ENCODE measurements at places on chromosomes 4 and X. TPM values are rescaled to one million over a fixed set of nuclear protein-coding genes. Genes with fewer than 3 reads are reported as not detected.

ATP1B4 gene
- not detected for total RNA-seq

ZBTB33 gene
- total RNA-seq = 11.1 TPM

STBD1 gene
- 13.0 TPM for total RNA-seq

LDB2 gene
- not detected for total RNA-seq

FGFR3 gene
- 1.8 TPM for total RNA-seq

ADH1A gene
- total RNA-seq = not detected

PABPC1L2B gene
- total RNA-seq = not detected

SHISA3 gene
- not detected for total RNA-seq

SERTM2 gene
- total RNA-seq = not detected

TASL gene
- total RNA-seq = not detected

ZXDA gene
- total RNA-seq = 1.8 TPM

CABS1 gene
- not detected for total RNA-seq

PHF8 gene
- total RNA-seq = 13.3 TPM

OTUD6A gene
- total RNA-seq = not detected

GAB1 gene
- 2.6 TPM for total RNA-seq

RAB40AL gene
- total RNA-seq = not detected

ZNF711 gene
- total RNA-seq = 0.99 TPM

SUPT20HL1 gene
- total RNA-seq = not detected
